Cortex of kidney (tissue), 1 donor: ENCODE measurements at places on chromosomes 16 and 17.

DNA sequence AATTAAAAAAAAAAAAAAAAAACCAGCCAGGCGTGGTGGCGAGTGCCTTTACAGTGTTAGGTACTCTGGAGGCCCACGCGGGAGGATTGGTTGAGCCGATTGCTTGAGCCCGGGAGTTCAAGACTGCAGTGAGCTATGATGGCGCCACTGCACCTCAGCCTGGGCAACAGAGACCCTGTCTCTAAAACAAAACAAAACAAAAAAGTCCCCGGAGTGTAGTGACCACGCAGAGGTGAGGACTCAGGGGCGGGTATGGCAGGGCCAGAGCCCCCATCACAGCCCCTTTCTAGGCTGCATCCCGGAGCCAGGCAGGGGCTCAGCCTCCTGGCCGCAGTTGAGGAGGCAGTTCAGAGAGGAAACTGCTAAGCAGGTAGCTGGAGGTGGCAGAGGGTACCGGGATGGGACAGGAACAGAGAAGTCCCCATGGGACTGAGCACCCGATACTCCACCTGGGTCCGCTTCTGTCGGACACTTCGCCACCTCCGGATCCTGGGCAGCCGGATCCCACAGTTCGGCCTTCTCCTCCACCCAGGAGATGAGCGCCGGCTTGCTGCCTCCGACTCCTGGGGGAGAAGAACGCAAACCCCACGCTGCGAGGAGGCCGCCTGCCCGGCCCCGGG, 800 bp downstream of the ZNF747 start:
- DNase-seq = no peak

- DNase-seq = no peak
These were observed 23.3 kb upstream of the CDRT4 start for GRCh38 chr17:15490634-15491261.

DNA sequence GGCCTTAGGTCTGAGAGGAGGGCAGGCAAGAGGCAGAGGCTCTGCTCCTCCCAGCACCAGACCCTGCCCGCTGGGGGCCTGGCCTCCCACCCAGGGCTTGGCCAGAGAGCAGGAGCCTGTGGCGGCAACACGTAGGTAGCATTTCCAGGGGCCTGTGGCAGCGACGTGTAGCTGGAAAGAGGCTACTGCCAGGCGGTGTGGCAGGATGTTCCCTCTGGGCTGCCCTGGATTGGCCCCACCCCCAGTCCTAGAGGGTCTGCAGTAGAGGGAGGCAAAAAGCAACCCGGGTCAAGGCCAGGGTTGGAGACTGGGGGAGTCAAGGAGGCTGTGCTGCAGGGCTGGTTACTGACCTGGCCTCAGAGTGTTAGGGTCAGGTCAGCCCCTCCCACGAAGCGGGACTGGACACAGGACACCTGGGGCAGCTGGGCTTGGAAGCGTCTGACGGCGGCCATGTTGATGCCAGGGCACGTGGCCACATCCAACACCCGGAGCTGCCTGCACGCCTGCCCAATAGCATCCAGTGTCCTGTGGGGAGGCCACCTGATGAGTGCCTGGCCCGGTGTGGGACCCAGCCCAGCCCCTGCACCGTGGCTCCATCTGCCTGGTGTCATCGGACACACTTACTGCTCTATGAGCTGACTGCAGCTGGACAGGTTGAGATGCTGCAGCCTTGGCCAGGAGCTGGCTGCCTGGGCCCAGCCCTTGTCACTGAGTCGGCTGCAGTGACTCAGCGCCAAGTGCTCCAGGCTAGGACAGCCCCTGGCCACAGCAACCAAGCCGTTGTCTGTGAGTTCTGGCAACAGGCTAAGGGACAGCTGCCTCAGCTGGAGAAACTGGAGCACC, 8.5 kb downstream of the ELMO3 start:
- DNase-seq = no peak

DNA sequence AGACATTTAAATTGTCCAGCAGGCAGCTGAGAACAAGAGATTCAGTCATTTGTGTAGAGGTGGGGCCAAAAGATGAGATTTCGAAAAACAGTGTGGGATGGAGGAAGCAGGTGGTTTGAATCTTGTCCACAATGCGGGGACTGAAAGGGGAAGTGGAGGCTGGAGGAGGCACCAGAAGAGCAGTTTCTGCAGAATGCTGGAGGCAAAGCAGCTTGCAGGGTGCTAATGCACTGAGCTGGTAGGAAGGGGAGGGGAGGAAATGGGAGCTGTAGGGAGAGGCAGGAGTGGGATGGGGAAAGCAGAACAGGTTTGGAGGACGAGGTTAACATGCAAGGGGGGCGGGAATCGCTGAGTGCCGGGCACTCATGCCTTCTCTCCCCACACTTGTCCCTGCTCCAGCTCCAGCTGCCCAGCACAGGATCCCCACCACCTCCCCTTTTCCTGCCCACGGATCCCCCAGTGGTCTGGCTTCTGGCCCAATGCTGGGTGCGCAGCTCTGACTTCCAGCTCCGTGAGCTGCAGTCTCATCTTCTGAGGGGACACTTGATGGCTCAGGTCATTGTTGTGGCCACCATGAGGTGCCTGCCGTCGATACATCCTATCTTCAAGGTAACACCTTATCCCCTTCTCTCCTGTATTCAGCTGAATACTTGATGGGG, 9.4 kb downstream of the C17orf100 start:
- no peak for DNase-seq

DNA sequence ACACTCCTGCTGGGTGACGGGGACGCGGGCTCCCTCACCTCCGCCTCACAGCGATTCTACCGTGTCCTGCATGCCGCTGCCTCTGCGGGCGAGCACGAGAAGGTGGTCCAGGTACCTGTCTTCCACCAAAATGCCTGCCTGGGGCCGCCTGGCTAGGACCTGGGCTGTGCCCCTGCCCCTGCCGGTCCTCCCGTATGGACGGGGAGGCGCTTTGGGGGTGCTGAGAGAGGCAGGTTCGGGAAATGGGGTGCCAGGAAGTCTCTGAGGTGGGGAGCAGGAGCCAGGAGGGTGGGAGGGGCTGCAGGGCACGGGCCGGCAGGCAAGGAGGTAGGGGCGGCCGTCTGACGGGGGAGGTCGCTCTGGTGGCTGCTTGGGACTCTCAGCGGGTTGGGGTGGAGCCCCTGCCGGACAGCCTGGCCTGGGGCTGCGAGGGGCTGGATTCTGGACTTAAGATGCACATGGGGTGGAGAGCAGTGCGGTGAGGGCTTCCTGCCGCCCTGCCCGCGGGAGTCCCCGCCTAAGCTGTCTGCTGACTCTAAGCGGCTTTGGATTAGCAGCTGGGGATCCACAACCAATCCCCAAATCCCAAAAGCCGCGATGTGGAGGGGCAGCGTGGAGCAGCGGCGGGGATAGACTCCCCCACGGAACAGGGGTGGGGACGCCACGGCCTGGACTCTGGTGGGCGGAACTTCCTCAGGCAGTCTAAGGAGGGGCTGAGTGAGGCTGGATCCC, 5.8 kb downstream of the CHTF18 start:
- DNase-seq = no peak

DNA sequence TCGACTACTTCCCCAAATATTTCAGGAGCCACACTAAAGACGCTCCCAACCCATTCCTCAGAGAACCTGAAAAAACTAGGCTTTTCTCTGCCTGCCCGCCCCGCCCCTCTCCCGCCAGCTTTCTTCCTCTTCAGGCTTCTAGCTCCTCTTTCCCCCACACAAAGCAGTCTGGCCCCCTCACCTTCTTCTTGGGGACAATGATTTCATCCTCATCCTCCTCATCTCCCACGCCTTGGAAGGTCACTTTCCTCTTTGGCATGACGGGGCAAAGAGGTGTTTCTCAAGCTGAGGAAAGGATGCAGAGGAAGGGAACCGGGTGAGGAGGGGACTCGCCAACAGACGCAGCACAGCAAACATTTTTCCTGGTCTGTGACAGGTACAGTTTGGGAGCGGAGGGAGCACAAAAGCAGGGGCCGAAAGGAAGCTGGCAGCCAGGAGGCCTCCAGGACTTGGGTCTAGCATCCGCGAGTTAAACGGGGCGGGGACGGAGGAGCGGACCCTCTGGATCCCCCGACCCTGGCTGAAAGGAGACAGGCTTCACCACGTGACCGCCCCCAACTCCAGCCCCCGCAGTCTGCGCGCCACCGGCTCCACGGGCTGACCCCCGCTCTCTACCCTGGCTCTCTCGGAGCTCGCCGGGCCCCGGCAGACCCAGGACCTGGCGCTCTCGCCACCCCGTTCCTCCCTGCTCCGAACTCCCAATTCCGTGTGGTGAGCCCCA, 525 bp downstream of the CD2BP2 start:
- no peak for DNase-seq

DNA sequence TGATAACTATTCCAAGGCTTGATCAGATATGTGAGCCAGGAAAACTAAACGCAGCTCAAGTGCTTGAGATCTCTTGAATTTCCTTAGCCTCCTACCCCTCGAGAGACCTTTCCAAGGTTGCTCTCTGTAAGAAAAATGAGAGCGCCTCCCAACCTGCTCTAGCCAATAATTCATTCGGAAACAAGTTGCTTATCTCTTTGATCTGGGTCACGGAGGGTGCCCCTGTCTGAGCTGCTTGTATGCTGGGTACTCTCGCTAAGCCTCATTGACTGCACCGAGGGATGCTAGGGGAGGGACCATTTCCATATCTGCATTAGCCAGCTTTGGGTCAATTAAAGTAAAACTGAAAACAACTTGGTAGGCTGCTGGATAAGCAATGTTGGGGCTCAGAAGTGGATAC, 70.1 kb upstream of the SHISA6 start:
- no peak for DNase-seq

DNA sequence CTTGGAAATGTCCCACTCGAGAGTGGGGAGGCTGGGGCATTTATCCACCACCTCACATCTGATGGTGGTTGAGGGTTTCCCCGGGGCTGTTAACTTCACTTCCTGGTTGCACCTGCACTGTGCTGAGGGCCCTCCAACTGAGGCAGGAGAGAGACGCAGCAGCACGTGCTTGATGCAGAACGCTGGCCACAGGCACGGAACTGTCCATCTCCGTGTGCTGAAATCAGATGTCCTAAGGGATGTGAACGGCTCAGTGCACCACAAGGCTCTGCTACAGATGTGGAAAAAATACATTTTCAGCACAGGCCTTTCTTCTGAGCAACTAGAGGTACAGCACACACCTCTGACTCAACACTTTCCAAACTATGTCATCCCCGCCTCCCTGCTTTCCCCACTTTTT, 114.8 kb upstream of the C16orf82 start:
- no peak for DNase-seq

DNA sequence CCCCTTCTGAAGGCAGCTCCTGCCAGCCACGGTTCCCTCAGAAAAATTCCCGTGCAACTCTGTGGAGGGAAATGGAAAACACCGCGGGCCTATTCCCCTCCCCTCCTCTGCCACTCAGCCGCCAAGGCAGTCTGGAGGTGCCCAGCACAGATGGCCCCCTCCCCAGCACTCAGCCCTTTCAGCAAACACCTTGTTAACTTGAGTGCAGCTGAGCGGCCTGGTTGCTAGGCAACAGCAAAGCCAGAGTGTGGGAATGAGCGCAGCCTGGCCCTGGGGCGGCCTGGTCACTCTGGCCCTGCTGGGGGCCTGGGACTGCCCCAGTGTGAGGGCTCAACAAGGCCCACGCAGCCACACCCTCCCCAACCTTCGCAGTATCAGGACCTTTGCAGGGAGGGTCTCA, 32.8 kb downstream of the CACNA1G start:
- DNase-seq = no peak

DNA sequence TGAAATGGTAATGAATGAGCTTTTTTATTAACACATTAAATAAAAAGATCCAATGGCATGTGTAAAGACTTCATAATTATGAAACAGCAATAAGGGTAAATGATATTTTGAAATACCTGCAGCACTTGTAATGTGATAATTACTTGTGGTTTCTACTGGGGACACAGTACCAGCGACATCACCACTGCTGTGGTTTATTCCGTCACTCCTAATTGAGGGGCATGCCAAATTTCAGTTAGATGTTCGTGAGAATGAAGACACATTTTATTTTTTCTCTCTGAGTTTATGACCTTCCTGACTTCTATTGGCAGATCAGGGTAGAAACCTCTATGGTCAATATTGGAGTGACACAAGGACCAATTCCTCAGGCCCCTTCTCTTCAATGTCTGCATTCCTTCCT, 131.9 kb upstream of the XYLT1 start:
- DNase-seq = no peak

DNA sequence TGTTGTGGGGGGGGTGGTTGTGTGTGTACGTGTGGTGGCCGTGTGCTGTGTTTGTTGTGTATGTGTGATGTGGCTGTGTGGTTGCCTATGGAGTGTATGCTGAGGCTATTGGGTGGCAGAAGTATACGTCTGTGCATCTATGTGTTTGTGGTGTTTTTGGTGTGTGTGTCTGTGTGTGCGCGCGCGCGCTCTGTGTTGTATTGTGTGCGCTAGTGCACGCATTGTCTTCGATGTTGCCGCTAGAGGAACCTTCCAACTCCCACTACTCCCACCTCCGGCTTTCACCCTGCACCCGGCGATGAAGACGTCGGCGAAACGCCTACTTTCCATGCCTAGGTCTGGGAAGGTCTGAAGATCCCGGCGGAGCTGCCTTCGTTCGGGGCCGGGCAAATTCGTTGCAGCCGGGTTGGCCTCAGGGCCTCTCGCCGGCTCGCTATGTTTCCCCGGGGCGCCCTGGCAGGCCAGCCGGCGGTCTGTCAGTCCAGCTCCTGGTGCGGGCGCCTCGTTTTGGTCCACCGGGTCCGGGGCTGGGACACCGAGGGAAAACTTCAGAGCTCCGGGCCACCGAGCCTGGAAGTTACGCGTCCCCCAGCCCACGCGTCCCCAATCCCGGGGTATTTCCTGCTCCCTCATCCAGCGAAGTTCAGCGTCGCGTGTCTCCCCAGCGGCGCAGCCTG, 5.2 kb upstream of the DLX4 start:
- no peak for DNase-seq

- DNase-seq = no peak
These were observed 22.3 kb downstream of the CARHSP1 start for GRCh38 chr16:8846401-8846932.

DNA sequence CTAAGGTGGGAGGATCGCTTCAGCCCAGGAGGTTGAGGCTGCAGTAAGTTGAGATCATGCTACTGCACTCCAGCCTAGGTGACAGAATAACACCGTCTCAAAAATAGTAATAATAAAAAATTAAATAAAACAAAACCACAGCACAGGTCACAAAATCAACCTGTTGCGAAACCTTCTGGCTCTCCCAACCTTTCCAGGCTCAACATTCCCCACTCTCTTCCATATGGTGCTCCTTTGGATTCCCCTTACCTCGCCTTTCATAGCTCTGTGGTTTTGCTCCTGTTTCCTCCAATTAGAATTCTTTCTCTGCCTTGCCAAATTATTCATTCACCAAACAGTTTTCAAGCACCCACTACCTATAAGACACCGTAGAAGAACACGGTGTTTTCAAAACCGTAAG, 4.7 kb downstream of the ZDHHC7 start:
- no peak for DNase-seq
